Effector memory CD8-positive, alpha-beta T cell (primary cell): ENCODE measurements at places on chromosomes 13 and 19.

DNA sequence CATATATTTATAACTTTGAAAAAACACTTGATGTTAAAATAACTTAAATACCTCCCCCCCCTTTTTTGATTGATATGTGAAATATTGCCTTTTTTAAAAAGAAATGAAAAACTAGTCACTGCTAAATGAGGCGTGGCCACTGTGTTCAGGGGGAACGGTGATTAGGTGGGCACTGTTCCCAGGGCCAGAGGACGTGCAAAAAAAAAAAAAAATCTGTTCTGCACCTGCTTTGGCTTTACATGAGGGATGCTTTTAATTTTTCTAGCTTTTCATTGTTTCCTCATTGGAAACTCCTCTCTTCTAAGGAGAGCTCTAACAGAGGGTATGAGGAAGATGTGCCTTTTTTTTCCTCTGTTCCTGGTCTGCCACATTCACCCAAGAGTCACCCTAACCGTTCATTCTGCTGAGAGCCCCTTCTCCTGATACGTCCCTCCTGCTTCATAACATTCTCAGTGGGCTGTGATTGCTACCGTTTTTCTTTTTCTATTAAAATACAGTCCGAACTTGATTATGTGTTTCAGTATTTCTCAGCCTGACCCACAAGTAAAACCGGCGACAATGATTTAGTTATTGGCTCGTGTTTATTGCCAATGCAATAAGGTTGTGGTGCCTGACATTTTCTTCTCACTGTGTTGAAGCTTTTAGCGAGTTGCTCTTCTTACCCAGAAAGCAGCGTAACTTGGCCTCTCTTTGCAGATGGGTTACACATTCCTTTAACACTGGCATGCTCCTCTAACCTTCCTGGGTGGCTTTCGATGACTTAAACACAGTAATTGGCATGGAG, 64.8 kb upstream of the ZNF536 start:
- no peak for DNase-seq
- no peak overlapping the region for H3K4me3 ChIP-seq
- no peaks in the 10 kb centered on the region for H3K36me3 ChIP-seq
- no peaks in the 10 kb centered on the region for H3K4me1 ChIP-seq

DNA sequence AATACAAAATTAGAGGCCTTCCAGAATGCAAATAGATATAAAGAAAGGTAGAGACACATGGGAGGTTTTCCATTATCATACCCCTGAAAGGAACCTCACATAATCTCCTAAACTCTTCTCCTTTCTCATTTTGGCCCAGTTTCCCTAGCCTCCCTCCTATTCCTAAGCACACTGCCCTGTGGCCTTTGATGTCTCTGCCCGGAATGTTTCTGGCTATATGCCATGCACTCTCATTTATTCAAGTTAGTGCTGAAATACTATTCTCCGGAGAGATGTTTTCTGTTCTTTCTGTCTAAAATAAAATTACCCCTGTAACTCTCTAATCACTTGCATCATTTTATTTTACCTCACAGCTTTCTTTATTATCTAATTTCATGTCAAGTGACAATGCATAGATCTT, 1287.7 kb downstream of the SLITRK5 start:
- no peak for DNase-seq
- H3K4me3 ChIP-seq: no peak overlapping the region
- peaks cover 2% of the 10 kb centered on the region for H3K36me3 ChIP-seq
- no peak overlapping the region for H3K27ac ChIP-seq
- H3K4me1 ChIP-seq: no peaks in the 10 kb centered on the region

- no peak for DNase-seq
- H3K36me3 ChIP-seq: peaks cover 10% of the 10 kb centered on the region
- no peak overlapping the region for H3K27ac ChIP-seq
- H3K27me3 ChIP-seq: peaks cover 7% of the 10 kb centered on the region
- H3K4me1 ChIP-seq: peaks cover 24% of the 10 kb centered on the region
Measured at GRCh38 chr19:45865269-45865948, 1.3 kb downstream of the FOXA3 start.

- H3K4me1 ChIP-seq: no peaks in the 10 kb centered on the region
- no peak within 1 kb of the TSS for H3K4me3 ChIP-seq
- no peaks in the 10 kb centered on the region for H3K27me3 ChIP-seq
Measured at GRCh38 chr19:42069619-42070351, at the start of gene GRIK5. Gene GRIK5, minus strand, starts transcription at chr19:42070206. Its CDS starts 4,436 bp downstream, at chr19:42065770.

DNA sequence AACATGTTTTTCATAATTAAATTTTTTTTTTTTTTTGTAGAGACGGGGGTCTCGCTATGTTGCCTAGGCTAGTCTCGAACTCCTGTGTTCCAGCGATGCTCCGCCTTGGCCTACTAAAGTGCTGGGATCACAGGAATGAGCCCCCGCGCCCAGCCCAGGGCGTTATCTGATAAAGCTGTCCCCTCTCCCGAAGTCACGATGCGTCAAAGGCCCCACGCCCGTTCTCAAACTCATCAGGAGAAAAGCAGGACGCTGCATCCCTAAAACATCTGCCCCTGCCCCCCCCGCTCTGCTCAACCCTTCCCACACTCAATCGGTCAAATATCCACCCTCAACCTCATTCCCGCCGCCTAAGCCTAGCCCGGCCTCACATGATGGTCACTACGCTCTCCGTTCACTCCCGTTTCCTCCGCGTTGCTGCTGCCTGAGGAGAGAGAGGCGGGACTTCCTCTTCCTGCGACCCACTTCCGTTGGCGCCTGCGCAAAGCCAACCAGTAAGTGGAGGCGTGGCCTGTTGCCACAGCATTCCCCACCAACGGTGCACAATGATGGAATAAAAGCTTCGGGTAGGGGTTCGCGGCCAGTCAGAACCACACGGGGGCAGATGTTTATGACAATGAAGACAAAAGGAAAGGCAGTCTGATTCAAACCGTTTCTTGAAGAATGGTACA, at the start of gene SNRPD2:
TSS of gene SNRPD2 (minus strand) at position 438 of the 671 bp plus-strand sequence. CDS start at position 373, 65 bp downstream.
- H3K4me1 ChIP-seq: peaks cover 19% of the 10 kb centered on the region
- DNase-seq: peak; percentile 92
- peak within 1 kb of the TSS; percentile 86 for H3K27ac ChIP-seq
- no peaks in the 10 kb centered on the region for H3K27me3 ChIP-seq
